ENCODE measurements at places on chromosomes 2 and 18.

DNA sequence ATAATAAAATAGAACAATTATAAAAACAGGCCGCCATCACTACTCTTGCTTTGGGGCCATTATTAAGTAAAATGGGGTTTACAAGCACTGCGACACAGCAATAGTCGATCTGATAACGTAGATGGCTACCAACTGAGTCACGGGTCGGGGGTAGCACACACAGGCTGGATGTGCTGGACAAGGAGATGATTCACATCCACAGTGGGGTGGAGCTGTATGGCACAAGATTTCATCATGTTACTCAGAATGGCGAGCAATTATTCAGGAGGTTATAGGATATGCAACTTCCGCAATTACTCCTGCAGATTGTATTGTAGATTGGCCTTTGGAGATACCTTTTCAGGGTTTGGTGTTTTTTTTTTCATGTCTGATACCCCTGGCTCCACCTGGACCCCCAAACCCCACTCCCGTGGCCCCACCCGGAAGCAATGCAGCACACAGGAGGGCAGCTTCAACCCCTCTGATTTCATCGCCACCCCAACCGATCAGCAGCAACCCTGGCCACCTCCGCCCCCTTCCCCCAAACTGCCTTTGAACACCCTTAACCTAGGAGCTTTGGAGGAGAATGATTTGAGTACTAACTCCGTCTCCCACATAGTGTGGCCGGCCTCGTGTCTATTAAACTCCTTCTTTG is 21.4 kb upstream of the MLPH start:
- DNase-seq: no peak

DNA sequence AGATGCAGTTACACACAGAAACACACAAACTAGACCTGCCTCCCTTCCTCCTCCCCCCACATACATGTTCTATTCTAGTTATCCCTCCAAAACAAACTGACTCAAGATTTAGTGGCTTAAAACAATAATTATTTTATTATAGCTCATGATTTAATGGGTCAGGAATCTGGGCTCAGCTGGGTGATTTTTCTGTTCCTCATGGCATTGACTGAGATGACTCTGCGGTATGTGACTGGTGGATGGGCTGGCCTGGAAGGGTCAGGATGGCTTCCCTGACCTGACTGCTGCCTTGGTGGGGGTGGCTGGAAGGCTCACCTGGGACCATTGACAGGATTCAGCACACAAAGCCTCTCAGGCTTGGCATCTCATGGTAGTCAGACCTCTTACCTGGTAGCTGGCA is 33.7 kb upstream of the NTSR2 start:
- DNase-seq: no peak

- no peak for DNase-seq
Measured at GRCh38 chr2:186590350-186590758, 498 bp downstream of the ITGAV start.

DNA sequence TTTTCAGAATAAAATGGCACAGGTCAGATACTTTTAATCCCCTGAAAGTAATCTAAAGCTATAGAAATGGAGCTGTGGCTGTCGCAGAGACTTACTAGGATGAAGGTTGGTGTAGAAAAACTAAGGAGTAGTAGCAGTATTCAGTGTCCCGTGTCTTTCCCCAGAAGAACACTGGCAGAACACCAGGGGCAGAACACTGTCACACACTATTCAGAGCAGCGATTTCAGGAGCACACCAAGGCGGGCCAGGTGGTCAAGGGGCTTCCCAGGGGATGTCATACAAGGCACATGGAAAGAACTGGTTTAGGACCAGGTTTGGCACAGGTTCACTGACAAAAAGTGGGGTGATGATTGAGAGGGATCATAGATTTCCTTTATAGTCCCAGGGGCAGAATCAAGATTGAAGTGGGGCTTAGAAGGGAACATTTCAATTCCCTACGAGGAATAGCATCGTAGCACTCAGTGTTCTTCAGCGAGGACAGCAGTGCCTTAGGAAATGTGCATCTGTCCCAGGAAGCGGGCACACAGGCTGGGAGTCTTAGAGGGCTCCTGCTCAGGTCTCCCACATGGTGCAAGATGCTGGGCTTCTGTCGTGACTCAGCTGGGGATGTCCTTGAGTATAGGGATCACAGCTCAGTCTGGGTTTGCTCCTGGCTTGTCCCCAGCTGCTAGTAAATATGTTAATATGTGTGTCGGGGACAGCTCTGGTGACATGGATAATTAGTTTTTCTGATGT is 22.6 kb downstream of the BCL2L11 start:
- no peak for DNase-seq

DNA sequence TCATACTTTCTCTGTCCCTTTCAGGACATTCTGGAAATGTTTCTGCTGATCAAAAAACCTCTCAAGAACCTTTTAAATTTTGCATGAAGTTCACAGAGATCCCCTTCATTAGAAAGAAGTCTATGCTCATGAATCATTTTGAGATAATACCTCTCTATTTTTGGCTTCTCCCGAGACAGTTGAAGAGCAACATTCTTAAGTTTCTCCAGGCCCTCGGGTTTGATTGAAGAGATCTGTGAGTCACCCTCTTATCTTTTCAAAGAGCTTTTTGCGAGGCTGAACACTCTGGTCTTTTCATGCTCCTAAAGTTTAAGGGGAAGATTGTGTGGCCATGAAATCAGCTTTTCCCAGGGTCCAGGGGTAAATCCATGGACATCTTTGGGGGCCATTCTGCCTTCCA is 354.2 kb downstream of the FBXO15 start:
- DNase-seq: no peak

DNA sequence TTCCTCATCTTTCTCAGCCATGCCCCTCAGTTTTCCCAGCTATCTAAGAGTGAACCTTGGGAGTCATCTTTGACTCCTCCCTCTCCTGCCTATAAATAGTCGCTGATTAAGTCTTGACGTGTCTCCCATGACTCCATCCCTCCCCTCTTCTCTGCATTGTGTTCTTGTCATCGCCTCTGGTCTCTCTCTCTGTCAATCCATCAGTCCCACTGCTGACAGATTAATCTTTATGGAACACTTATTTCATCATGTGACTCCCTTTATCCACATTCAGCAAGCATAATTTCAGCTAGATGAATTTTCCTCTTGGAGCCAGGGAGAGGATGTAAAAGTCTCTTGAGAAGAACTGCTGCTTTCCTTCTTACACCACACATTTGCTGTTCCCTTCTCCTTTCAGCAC is 9.4 kb downstream of the ADAM23 start:
- DNase-seq: no peak

- no peak for DNase-seq
Measured at GRCh38 chr18:49768051-49768391, 45.3 kb downstream of the ACAA2 start.

Measured in erythroblast (primary cell).